Activated CD4-positive, alpha-beta memory T cell treated with anti-CD3 and anti-CD28 coated beads for 36 hours (primary cell): ENCODE measurements at places on chromosomes 6 and 20.

GRCh38 chr6:61857541-61857940 is 428.5 kb downstream of the KHDRBS2 start:
- no peak for DNase-seq

DNA sequence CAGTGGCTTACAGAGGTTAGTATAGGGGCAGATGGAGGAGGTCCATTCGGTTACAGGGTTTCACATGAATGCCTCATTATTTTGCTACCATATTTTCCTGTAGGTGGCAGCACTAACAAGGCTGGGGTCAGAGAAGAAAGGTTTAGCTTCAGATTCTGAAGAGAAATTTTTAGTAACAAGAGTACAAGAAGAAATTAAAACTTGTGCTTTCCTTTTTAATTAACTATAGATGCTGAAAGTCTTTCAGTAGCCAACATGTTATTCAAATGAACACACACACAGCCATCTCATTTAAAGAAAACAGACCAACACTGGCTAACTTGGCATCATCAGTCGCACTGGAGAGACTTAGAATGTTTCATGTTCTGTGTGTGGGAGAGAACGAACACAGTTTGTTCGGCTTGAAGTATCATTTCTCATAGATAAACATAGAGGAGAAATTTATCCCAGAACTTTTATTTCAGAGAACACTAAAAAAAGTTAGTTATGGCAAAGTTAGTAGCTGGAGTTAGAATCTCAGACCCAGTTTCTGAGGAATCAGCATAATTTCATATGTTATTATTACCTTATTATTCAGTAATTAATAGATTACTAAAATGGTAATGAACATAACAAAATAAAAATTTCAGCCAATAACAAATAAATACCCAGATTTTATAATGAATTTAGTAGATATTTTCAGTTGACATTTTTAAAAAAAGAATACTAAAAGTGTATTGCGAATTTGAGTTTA is 314.0 kb upstream of the RSPO3 start:
- DNase-seq, result no peak

DNA sequence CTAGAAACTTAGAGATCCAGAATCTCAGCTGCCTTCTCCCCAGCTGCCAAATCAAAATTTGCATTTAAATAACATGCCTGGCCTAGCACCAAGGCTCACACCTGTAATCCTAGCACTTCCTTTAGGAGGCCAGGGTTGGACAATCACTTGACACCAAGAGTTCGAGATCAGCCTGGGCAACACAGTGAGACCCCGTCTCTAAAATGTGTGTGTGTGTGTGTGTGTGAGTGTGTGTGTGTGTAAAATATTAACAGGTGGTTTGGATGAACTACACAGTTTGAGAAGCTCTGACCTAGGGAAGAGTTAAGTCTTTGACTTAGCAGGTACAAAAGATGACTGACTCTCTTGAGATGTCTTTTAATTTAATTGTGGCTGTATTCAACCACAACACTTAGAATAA is 20.2 kb upstream of the CD2AP start:
- no peak for DNase-seq

DNA sequence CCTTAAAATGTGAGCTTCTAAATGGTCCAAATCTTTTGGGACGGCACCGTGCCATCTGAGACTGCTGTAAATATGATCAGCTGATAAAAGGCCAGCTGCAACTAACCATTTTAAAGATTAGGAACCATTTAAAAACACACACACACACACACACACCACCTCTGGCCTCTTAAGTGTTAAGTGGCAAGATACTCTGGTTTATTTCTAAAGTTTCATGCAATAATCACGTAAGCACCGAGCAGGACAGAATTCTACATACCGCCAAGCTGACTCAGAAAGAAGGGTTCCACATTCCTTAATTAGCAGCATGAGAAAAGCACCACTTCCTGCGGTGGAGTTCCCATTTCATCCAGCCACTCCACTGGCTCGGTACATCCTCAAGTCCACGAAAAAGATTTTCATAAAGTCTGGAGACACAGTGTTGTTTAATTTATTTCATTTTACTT is 17.8 kb upstream of the ZNF217 start:
- DNase-seq, result no peak

DNA sequence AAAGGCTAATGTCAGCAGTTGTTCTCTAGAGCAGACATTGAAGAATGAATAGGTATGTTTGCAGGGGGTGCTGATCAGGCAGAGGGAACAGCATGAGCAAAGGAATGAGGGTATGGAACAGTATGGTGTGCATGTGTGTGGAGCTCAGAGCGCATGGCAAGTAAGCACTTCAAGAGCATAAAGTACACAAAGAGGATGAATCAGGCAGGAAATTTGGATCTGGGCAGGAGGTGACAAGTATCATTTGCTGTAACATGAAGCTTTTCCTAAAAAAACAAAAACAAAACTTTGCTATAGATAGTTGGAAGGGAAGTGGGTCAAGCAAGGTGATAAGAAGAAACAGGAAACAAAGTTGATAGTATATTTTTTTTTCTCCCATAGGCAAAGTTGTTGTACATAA is 746.8 kb downstream of the HDGFL1 start:
- no peak for DNase-seq

- DNase-seq, result no peak
Observed at GRCh38 chr6:5028921-5029320, 25.1 kb upstream of the RPP40 start.

DNA sequence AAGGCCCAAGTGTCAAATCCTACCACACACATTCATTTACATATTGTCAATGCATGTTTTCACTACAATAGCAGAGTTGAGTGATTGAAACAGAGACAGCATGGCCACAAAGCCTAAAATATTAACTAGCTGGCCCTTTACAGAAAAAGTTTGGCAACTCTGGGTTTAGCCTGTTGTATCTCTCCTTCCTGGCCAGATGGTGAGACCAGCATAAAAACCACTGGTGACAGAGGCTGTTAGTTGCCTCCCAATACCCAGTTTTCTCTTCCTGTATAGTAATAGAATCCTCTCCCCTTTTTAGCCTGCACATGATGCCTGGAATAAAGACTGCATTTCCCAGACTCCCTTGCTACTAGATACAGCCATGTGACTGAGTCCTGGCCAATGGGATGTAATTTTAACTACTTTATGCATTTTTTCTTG is 100.0 kb upstream of the TAB2 start:
- no peak for DNase-seq
